ENCODE measurements at places on chromosomes 12 and 14. TPM values are rescaled to one million over a fixed set of nuclear protein-coding genes. Genes with fewer than 3 reads are reported as not detected.

Gene RALGAPA1
- 24.0 TPM for total RNA-seq

Gene CCT2
- 449 TPM for total RNA-seq

Gene CLECL1
- 8.5 TPM for total RNA-seq

Gene FOXN4
- not detected for total RNA-seq

Gene CCDC177
- 0.04 TPM for total RNA-seq

Gene TMPRSS12
- not detected for total RNA-seq

Gene C14orf132
- total RNA-seq: 0.80 TPM

Gene KRT77
- total RNA-seq: not detected

Gene HHIPL1
- not detected for total RNA-seq

Gene CBLN3
- total RNA-seq: 8.9 TPM

Gene ERBB3
- total RNA-seq: 1.1 TPM

Gene NPAS3
- not detected for total RNA-seq

Gene LHX5
- total RNA-seq: not detected

Gene P2RX7
- 5.0 TPM for total RNA-seq

Gene TMTC2
- total RNA-seq: 2.2 TPM

Gene IGFBP6
- total RNA-seq: 1.9 TPM

Gene NRXN3
- not detected for total RNA-seq

Gene HNF1A
- total RNA-seq: not detected

Gene GPRC5D
- total RNA-seq: not detected
